Prostate gland (tissue), 2 donors: ENCODE measurements at places on chromosomes 3 and 15.

DNA sequence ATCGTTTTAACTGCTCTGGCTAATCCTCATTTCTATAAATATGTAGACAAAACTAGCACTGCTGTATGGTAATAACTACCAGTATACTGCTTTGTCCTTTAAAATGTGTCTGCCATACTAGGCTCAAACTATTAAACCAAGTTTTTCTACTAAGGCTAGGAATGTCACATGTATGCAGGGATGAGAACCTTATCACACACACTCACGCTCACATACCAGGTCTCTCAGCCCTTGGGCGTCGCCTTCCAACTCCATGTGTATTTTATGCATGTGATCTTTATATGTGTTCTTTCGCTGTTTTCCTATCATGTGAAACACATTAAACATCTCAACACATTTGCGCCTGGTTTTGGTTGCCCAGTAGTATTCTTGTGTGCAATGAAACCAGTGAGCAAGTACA is 32.6 kb downstream of the ATP2C1 start:
- no peak for DNase-seq

- DNase-seq: no peak
These were observed 9.6 kb downstream of the PLCD1 start for GRCh38 chr3:38019658-38020341.

DNA sequence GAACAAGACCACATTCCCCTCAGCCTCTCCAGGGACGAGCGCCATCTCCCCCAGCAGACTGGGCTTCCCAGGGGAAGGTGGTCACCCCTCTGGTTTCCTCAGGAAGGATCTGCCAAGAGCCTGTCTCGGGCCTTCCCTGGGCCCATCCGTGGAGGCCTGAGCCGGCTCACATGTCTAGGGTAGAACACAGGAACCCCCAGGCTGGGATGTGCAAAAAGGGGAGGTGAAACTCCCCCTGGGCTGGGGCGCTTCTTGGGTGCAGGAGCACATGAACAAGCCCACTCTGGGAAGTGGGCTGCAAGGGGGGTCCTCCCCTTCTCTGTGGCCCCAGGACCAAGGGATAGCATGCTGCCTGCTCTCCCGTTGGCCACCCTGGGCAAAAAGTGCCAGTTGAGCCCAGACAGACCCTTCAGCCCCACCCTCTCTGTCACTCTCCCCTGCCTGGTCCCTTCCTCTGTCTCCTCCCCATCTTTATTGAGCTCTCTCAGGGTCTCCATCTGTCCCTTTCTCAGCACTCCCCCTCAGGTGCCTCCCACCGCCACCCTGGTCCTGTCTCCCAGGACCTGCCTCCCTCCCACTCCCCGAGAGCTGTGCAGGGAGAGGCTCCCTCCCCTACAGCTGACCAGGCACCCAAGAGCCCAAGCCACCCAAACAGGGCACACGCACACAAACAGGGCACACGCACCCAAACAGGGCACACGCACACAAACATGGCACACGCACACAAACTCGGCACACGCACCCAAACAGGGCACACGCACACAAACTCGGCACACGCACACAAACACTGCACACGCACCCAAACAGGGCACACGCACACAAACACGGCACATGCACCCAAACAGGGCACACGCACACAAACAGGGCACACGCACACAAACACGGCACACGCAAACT is 864 bp downstream of the SEMA3G start:
- DNase-seq: no peak

- no peak for DNase-seq
These were observed 269.1 kb upstream of the LRRFIP2 start for GRCh38 chr3:37443363-37444035.

- DNase-seq: no peak
These were observed 32.3 kb downstream of the CLDN1 start for GRCh38 chr3:190289989-190290388.

GRCh38 chr3:59526999-59527398 is 477.2 kb upstream of the CFAP20DC start:
- DNase-seq: no peak

GRCh38 chr15:58553365-58553918 is 121.7 kb downstream of the LIPC start:
- DNase-seq: no peak
